ENCODE measurements at places on chromosomes 6 and 20. TPM values are rescaled to one million over a fixed set of nuclear protein-coding genes. Genes with fewer than 3 reads are reported as not detected.
A peak's percentile ranks its signal among the peaks of the same experiment; 100 is the strongest.

DNA sequence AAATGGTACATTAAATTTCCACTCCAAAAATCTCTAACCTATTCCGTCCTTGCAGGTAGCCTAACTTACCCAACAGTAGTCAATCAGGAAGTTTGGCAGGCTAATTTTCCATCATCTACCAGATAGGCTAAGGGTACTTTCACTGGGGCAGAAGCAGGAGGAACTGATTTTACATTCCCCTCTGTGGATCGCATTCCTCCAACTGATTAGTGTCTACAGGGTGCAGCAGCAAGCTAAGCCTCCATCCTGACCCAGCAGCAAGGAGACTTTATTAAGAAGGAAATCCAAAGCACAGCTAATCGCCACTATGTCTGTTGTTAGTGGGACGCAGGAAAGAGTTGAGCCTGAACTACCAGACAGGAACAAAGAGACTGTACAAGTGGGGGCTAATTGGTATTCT is 143.2 kb upstream of the RUNX2 start:
- H3K27ac ChIP-seq: no peak overlapping the region
- no peaks in the 10 kb centered on the region for H3K27me3 ChIP-seq
- H3K4me3 ChIP-seq: no peak overlapping the region
- peaks cover 11% of the 10 kb centered on the region for H3K4me1 ChIP-seq
- DNase-seq: no peak

Gene CYB5R4
- total RNA-seq: 39.3 TPM

GRCh38 chr20:39800548-39800947 is 838.4 kb downstream of the DHX35 start:
- no peaks in the 10 kb centered on the region for H3K4me1 ChIP-seq
- no peak overlapping the region for H3K4me3 ChIP-seq
- no peak for DNase-seq
- no peak overlapping the region for H3K27ac ChIP-seq
- no peaks in the 10 kb centered on the region for H3K27me3 ChIP-seq

Gene ARMC12
- total RNA-seq: not detected

GRCh38 chr20:4216866-4217265 is 201.5 kb upstream of the RNF24 start:
- H3K27me3 ChIP-seq: peaks cover 22% of the 10 kb centered on the region
- H3K4me3 ChIP-seq: no peak overlapping the region
- DNase-seq: no peak
- no peaks in the 10 kb centered on the region for H3K4me1 ChIP-seq

DNA sequence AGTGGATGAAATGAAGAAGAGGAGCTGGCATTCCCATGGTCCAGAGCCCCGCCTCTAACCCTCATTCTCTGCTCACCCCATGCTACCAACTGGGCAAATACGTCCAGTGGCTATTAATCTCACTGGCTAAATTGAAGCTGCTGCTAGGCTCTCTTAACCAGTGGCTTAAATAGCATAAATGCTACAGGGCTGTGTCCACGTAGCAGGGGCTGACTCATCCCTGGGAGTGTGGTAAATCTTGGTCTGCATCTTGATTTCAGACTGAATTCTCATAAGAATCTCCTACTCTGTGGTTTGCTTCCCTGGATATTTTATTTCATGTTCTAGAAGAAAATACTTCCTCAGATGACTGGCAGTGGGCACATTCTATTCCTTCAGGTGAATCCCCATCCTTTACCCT is 193.1 kb upstream of the ARG1 start:
- peaks cover 3% of the 10 kb centered on the region for H3K4me1 ChIP-seq
- no peak overlapping the region for H3K4me3 ChIP-seq
- no peaks in the 10 kb centered on the region for H3K36me3 ChIP-seq
- no peak for DNase-seq
- peaks cover 3% of the 10 kb centered on the region for H3K27me3 ChIP-seq
- no peak overlapping the region for H3K27ac ChIP-seq

DNA sequence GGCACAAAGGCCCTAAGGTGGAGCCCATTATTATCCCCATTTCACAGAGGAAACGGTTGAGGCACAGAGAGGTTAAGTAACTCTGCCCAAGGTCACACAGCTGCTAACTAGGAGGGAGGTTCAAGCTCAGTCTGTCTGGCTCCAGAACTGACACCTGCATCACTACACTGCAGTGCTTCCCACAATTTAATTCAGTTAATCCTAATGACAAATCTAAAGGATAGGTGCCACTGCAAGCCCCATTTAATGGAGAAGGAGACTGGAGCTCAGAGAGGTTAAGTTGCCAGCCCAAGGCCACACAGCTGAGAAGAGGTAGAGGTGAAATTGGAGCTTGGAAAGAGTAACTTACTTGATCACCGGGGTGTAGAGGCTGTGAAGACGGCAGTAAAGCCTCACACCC is 148.8 kb downstream of the PREX1 start:
- no peak overlapping the region for H3K4me3 ChIP-seq
- DNase-seq: no peak
- H3K27ac ChIP-seq: no peak overlapping the region
- H3K36me3 ChIP-seq: peaks cover 13% of the 10 kb centered on the region
- no peaks in the 10 kb centered on the region for H3K27me3 ChIP-seq

Gene SPATA2
- 10.1 TPM for total RNA-seq

- no peak overlapping the region for H3K4me3 ChIP-seq
- no peaks in the 10 kb centered on the region for H3K4me1 ChIP-seq
- no peaks in the 10 kb centered on the region for H3K36me3 ChIP-seq
- H3K27me3 ChIP-seq: peaks cover 28% of the 10 kb centered on the region
- DNase-seq: no peak
These were observed 51.3 kb downstream of the GRM4 start for GRCh38 chr6:34094474-34095135.

GRCh38 chr6:63759605-63760105 is 124.1 kb downstream of the PHF3 start:
- no peaks in the 10 kb centered on the region for H3K4me1 ChIP-seq
- H3K36me3 ChIP-seq: peaks cover 24% of the 10 kb centered on the region
- H3K27me3 ChIP-seq: no peaks in the 10 kb centered on the region
- no peak overlapping the region for H3K4me3 ChIP-seq

DNA sequence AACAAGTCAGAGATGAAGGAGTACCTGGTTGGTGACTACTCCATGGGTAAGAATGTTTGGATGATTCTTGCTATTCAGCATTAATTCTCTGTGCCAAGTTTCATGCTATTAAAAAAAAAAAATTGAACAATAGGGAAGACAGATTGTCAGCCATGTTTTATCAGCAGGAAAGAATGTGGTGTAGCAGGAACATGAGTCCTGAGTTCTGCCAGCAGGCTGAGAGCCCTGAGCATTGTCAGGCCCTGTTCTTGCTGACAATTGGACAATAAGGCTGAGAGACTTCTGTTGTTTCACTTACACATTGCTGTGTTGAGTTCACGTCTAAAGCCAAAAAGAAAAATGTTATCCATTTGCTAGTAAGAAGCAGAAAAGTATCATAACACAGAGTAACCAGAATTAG is 70.4 kb upstream of the SMIM28 start:
- no peaks in the 10 kb centered on the region for H3K36me3 ChIP-seq
- H3K4me1 ChIP-seq: no peaks in the 10 kb centered on the region
- DNase-seq: no peak
- peaks cover 10% of the 10 kb centered on the region for H3K27me3 ChIP-seq
- H3K4me3 ChIP-seq: no peak overlapping the region
- H3K27ac ChIP-seq: no peak overlapping the region

Gene MTFR2
- total RNA-seq: 14.9 TPM

- H3K4me1 ChIP-seq: no peaks in the 10 kb centered on the region
- H3K27ac ChIP-seq: no peak overlapping the region
- H3K36me3 ChIP-seq: no peaks in the 10 kb centered on the region
- DNase-seq: no peak
- no peak overlapping the region for H3K4me3 ChIP-seq
These were observed 29.5 kb downstream of the PXDC1 start for GRCh38 chr6:3721810-3722621.

Gene SRF
- total RNA-seq: 56.8 TPM

DNA sequence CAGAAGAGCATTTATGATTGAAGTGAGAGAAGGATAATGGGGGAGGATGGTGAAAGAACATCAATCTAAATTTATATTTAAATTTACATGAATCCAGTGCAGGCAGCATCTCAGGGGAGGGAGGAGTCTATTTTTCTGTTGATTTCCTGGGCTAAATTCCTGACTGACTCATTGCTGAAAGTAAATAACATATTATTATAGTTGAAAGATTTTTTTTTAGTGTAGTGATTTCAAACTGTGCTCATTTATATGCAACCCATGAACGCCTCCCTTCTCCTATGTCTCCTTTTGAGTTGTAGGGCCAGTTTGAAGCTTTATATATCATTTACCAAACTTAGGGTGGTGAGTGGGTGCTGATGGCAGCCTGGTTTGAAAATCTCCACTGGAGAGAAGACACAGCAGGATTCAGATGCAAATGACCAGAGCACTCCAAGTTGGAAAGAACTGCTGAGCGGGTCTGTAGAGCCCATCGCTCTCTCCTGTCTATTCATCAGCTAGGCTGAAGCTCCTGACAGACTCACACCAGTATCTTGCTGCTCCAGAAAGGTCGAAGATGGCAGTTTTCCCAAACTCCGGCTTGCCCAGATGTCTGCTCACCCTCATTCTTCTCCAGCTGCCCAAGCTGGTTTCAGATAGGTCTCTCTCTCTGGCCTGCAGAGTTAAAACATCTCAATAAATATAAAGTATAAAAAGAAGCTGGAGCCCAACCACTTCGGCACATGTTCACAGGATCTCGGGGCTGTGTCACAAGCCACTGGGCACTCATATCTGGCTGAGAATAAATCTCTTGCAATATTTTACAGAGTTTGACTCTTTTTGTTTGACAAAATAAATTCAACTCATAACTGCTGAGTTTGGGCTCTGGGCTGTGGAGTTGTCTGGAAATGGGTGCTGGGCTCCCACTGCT is 18.3 kb downstream of the BTN2A1 start:
- DNase-seq: no peak
- H3K4me1 ChIP-seq: peaks cover 35% of the 10 kb centered on the region
- peaks cover 12% of the 10 kb centered on the region for H3K36me3 ChIP-seq
- peak overlapping the region; percentile 17 for H3K27ac ChIP-seq
- H3K27me3 ChIP-seq: no peaks in the 10 kb centered on the region

DNA sequence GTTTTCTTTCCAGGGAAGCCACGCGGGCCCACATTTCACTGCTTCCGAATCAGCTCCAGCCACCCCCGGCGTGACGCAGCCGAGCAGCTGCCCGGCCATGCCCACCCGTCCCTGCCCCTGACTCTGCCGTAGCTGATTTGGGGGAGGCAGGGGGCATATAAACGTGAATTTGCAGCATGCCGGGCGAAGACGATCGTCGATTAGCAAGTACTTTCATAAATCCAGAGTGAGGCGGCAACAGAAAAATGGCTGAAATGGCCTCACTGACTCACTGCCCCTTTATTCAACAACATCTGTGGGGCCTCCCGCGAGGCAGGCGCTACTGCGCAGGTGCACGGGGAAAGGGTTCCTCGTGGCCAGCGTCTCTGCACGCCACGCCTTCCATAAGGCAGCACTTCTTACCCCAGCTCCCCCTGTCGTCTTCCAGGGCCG is 118.0 kb downstream of the DLL1 start:
- peak overlapping the region; percentile 27 for H3K27ac ChIP-seq
- peaks cover 10% of the 10 kb centered on the region for H3K4me1 ChIP-seq
- no peak overlapping the region for H3K4me3 ChIP-seq

Gene CCR6
- total RNA-seq: 0.17 TPM

DNA sequence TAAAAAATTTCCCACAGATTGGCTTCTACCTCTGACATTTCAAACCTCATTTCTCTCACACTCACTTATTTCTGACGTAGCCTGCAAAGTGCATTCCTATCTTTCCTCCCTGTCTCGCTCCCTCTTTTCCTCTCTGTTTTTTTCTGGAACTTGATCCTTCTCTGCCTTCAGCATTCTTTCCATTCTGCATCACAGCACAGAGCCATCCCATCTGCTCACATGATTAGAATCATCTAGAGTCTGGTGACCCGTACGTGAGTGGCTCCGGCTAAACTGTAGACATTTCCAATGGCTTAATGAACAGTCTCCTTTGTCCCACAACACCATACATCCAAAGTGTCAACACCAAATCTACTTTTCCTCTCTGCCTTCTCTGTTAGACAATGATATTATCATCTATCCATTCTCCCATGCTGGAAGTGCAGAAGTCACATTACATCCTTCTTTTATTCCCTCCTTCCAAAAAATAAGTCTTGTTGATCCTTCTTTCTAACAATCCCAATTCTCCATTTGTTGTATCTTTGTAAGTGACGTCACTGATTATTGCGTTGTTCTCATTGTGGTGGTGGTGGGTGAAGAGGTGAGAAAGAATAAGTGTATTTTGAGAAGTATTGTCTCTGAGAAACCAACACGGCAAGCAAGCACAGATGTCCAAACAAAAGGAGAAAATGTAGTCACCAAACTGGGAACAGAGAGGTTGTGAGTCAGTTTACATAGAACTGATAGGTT is 41.6 kb downstream of the OPRM1 start:
- H3K27ac ChIP-seq: no peak overlapping the region
- H3K4me1 ChIP-seq: no peaks in the 10 kb centered on the region
- no peak for DNase-seq
- H3K27me3 ChIP-seq: peaks cover 13% of the 10 kb centered on the region

DNA sequence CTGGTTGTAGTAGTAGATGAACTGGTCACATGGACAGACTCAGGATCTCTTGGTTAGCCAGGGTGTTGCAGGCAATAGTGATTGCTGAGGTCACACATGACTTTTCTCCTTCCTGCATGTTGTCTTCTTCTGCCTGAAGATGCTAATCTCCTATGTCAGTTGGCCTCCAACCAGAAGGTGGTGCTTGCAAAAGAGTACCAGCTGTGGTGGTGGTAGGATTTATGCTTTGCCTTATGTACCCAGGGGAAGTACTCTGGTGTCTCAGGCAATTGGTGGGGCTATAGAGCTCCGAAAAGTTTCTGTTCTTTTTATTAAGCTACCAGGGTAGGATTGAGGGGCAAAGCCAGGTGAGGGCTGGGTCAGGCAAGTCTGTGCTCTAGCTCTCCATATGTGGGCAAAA is 98.5 kb downstream of the CARMIL1 start:
- no peak overlapping the region for H3K27ac ChIP-seq
- H3K27me3 ChIP-seq: peaks cover 8% of the 10 kb centered on the region
- H3K4me1 ChIP-seq: no peaks in the 10 kb centered on the region
- H3K4me3 ChIP-seq: no peak overlapping the region
- H3K36me3 ChIP-seq: peaks cover 8% of the 10 kb centered on the region
- no peak for DNase-seq
